ENCODE measurements at places on chromosomes 7 and 10.

DNA sequence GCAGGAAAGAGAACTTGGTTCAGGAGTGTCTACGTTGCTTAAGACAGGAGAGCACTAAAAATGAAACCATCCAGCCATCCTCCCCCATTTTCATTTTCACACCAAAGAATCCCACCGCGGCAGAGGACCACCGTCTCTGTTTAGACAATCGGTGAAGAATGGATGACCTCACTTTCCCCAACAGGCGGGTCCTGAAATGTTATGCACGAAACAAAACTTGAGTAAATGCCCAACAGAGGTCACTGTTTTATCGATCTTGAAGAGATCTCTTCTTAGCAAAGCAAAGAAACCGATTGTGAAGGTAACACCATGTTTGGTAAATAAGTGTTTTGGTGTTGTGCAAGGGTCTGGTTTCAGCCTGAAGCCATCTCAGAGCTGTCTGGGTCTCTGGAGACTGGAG, 1.4 kb upstream of the IL6 start:
- peak; percentile 36 for DNase-seq

DNA sequence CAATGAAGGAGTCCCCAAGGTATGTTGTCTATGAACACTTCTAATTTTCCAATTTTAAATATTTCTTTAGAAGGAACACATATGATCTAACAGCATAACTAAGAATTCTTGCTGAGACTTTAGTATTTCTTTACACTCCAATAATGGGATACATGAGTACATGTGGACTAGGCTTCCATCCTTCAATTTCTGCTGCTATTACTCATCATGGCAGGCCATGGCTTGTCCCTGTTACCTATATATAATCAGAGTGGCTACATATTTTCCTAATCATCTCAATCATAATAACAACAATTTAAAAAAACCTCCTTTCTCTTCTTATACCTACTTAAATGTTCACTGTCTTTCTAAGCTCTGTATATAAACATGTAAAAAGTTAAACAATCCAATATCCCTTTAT, 60.3 kb upstream of the TAC1 start:
- no peak for DNase-seq

GRCh38 chr7:133293384-133294160, 40.7 kb downstream of the EXOC4 start:
- DNase-seq: no peak

- no peak for DNase-seq
Measured at GRCh38 chr10:6701289-6701688, 121.2 kb upstream of the PRKCQ start.

- DNase-seq: no peak
Measured at GRCh38 chr7:20831451-20831850, 44.8 kb upstream of the SP8 start.

GRCh38 chr7:44447874-44448425, 42.5 kb downstream of the NUDCD3 start:
- DNase-seq: no peak

DNA sequence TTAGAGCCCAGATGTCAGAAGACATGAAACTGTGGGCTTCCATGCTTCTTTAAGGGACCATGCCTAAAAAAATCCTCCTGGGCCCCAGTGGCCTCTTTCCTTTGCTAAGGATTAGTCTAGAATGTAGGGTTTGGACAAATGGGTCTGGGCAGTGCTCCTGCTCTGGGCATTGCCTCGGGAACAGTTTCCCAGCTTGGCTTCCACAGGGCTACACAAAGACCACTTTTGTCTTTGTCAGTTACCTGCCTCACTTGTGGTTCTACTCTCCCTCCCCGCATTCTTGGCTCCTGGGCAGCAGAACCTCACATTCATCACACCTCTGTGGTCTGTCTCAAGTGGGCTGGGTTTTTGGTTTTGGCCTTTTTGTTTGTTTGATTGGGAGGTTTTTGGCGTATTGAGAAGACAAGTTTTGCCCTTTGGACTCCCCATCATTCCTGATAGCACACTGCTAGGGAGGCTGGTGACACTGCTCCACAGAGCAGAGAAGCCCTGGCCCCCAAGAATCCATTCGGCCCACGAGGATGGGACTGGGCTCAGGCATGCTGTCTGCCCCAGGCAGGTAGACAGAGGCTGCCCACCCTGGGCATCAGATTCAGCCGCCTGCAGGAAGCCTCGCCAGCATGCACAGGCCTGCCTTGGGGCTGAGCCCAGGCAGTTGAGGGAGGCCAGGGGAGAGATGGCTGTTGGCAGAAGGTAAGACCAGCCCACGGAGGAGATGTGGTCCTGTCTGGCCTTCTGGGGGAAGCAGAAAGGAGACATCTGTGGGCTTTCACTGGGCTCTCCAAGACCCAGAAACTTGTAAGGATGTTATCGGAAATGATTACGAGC, 343.7 kb downstream of the WDR11 start:
- DNase-seq: no peak

GRCh38 chr10:74099420-74099819, 51.2 kb downstream of the AP3M1 start:
- no peak for DNase-seq

- no peak for DNase-seq
Measured at GRCh38 chr7:25118048-25118753, 6.9 kb downstream of the CYCS start.

- no peak for DNase-seq
Measured at GRCh38 chr10:125226005-125226404, 65.6 kb upstream of the CTBP2 start.

GRCh38 chr7:4856336-4857057, 5.3 kb downstream of the PAPOLB start:
- DNase-seq: no peak

- no peak for DNase-seq
Measured at GRCh38 chr10:122494833-122495232, 33.5 kb downstream of the HTRA1 start.

GRCh38 chr7:127245002-127245401, 7.7 kb downstream of the GRM8 start:
- no peak for DNase-seq
